Left renal pelvis (tissue), 4 donors: ENCODE measurements at places on chromosomes 11 and 22.

GRCh38 chr11:132453406-132453805 lies 1078.9 kb downstream of the OPCML start:
- no peak for DNase-seq

GRCh38 chr11:14861680-14862079 lies 30.4 kb downstream of the CYP2R1 start:
- no peak for DNase-seq

DNA sequence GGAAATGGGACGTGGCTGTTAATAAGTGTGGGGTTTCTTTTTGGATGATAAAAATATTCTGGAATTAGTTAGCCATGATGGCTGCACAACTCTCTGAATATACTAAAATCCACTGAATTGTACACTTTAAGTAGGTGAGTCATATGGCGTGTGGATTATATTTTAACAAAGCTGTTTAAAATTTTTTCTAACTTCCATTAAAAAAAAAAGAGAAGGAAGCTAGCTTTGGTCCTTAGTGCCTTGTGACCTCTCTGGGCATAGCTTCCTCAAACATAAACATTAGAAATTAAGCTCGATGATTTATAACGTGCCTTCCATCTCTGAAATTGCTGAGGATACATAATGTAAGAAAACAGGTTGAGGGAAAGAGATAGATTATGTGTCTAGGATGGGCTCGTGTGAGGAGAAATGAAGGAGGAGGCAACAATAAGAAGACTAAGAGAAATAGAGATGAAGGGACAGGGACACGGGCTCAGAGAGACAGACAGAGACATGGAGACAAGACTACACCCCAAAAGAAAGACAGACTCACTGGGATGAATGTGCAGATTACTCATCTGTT lies 20.0 kb downstream of the IRAG1 start:
- no peak for DNase-seq

GRCh38 chr11:121513807-121514206 lies 61.0 kb upstream of the SORL1-AS1 start:
- no peak for DNase-seq

DNA sequence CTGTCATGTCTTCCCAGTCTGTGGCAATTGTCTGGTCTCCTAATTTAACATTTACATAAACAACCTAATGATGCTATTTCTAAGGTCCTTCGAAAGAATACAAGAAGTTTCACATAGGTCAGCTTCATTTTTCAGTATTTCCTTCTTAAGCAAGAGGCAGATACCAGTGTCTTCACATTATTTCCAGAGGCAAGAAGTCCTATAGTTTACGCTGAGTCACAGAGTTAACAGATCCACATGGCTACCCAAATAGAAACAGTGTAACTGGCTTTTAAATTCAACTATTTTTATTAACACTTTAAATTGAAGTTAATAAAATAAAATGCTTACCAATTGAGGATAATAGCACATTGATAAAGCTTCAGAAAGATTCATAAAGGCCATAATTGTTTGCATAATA lies 10.9 kb downstream of the PRRG4 start:
- no peak for DNase-seq

GRCh38 chr11:17734986-17735817 lies 621 bp downstream of the KCNC1 start:
- peak; percentile 66 for DNase-seq

GRCh38 chr11:96741068-96741467 lies 351.3 kb downstream of the JRKL start:
- DNase-seq, result no peak

DNA sequence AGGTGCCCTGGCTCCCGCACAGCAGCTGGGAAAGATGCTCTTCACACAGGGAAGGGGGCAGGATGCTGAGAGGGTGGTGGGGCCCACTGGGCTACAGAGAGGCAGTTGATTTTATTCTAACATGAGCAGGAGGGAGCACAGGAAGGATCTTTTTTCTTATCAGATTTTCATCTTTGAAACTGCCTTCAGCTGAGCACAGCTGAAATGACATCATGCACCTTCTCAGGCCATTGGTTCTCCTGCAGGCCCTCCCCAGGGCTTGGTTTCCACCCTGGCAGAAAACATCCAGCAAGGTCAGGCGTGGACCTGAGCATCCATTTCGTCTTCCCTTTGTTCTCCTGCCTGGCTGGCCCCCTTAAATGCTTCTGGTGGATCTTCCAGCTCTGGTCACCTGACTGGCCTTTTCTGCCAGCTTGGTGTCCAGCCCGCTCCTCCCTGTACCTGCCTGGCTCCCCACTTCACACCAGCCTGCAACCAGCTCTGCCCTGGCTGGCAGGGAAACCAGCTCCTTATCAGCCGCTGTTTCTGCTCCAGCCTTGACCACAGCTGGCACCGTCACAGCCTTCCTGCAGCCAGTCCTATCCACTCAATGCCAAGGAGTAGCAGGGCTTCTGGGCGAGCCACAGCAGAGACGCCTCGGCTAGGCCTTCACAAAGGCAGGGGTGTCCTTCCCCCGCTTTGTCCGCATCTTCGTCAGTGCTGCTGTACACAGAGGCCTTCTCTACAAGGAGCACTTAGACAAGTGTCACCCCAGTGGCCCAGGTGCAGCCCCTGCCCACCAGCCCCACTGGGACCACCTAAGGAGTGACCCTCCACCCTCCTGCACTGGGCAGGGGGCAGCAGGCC lies 36.5 kb downstream of the TOM1 start:
- no peak for DNase-seq

DNA sequence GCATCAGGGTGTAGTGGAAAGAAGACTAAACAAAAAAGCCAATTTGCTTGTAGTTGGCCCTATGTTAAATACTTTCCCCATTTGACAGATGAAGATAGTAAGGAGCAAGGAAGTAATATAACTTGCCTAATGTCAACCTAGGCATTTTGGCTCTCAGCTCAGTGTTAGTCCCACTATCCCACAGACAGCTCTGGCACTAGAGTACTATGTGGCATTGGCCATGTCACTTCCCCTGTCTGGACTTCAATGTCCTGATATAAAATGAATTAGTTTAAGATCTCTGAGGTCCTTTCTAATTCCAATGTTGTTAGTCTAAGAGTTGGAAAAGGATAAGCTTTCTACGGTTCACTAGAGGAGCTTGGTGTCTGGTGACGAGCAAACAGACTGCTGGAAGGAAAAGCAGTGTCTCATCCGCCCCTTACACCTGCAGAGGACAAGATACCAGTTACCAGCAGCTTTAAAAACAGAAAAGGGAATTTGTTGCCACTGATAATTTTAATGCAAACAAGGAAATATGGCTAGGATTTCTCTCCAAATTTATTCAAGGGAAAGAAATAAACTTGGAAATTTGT lies 92.5 kb downstream of the RELT start:
- no peak for DNase-seq

- DNase-seq, result no peak
Measured at GRCh38 chr11:106400949-106401570, 323.6 kb downstream of the AASDHPPT start.

- no peak for DNase-seq
Measured at GRCh38 chr11:92628401-92629292, 340.8 kb upstream of the MTNR1B start.

DNA sequence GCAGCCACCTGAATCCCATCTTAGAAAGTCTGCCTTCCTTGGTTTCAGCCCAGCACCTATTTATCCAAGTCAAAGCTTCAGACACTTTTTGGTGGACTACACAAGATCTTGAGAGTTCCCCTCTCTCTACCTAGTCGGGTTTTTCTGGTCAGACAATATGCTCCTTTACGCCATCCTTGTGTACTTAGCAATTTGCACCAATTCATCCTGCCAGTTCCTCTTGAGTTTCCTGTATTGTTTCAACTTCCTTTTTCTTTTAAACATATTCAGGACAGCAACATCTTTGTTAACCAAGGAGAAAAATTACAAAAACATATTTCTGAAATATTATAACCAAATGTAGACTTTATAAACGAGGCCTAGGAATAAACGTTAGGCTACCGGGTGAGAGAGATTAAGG lies 368.2 kb upstream of the CADM1 start:
- DNase-seq, result no peak

GRCh38 chr11:83118814-83119213 lies 38.1 kb upstream of the PCF11 start:
- no peak for DNase-seq

GRCh38 chr11:69213316-69213715 lies 57.6 kb downstream of the SMIM38 start:
- no peak for DNase-seq

DNA sequence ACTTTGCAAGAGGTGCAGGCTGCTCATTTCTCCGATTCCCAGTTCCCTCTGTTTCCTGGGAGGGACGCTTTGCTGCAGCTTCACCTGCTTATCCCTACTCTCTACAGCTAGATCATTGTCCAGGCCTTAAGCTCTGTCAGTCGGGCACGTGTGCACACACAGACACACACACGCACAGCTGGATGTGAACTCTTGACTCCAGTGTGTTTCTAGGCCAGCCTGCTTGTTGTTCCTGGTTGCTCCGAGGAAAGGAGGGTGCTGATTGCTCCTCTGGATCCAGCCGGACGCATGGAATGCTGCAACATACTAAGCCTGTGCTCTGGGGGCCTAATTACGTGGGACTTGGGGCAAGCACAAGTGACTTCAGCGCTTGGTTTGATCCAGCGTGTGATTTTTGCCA lies 19.7 kb downstream of the ZNRF3 start:
- DNase-seq, result no peak

- DNase-seq, result no peak
Measured at GRCh38 chr22:17866621-17867020, 92.4 kb upstream of the BID start.

DNA sequence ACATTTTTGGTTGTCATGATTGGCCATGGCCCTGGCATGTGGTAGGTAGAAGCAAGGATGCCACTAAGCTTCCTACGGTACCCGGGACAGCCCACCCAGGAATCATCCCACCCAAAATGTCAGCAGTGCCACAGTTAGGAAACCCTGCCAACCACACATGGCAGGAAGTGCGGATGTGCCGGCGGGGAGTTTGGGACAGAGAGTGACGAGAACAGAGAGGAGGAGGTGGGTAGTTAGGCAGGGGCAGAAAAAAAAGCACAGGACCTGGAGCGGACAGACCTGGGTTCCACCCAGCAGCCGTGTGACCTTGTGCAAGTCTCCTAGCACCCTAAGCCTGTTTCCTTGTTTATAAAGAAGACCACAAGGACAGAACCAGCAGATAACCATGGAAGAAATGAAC lies 3.3 kb downstream of the SPI1 start:
- no peak for DNase-seq

GRCh38 chr11:8283465-8284230 lies 20.0 kb upstream of the LMO1 start:
- DNase-seq, result no peak

DNA sequence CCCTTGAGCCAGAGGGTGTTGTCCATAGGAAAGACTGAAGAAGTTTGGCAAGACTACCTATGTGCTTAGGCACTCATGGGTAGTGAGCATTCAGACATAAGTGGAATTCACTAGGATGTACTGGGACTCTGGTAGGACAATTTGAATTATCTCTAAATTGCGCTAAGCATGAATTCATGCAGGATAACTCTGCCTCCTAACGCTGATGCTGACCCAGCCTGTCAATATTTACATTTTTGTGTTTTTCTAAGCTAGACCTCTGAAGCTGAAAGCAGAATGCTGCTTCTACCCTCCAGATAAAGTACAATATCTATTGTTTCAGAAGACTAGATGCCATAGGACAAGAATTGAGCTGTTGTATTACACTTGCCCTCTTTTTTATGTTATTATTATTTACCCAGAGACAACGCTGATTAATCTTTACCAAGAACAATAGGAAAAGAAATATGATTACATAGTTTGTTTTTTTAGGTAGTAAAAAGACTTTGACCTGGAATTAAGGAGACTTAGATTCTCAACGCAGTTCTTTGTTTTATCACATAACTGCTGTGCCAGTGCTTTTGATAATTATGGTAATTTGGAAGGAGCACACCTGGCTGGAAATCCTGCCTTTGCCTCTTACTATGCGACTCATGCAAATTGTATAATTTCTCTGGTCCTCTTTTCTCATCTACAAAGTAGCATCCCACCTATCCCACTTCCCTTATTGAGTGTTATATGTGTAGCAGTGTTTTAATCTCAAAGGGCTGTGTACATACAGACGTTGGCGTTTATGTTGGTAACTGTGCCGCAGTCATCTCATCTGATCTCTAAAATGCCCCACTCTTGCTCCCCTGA lies 21.2 kb upstream of the GRAMD1B start:
- no peak for DNase-seq

GRCh38 chr11:109821511-109821910 lies 271.7 kb upstream of the ZC3H12C start:
- DNase-seq, result no peak

- no peak for DNase-seq
Measured at GRCh38 chr22:28967163-28967665, 83.8 kb downstream of the ZNRF3 start.

GRCh38 chr22:47356511-47357011 lies 594.1 kb downstream of the TBC1D22A start:
- no peak for DNase-seq

DNA sequence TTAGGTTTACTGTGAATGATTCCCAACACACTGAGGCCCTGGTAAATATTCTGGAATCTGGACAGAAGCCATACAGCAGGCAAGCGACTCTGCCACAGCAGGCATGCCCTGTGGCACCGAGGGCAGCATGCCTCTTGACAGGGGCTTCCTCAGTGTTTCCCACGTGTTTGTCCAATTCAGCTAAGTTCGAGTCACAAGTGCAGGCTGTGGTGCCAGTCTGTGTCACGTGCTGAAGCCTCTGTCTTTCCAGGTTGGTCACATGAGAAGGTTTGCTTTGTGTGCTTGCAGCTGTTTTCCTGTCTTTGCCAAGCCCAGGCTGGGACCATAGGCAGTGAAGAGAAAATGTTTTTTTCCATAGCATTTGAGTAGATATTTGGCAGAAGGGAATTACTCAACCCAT lies 2.4 kb upstream of the PPFIBP2 start:
- DNase-seq, result no peak

DNA sequence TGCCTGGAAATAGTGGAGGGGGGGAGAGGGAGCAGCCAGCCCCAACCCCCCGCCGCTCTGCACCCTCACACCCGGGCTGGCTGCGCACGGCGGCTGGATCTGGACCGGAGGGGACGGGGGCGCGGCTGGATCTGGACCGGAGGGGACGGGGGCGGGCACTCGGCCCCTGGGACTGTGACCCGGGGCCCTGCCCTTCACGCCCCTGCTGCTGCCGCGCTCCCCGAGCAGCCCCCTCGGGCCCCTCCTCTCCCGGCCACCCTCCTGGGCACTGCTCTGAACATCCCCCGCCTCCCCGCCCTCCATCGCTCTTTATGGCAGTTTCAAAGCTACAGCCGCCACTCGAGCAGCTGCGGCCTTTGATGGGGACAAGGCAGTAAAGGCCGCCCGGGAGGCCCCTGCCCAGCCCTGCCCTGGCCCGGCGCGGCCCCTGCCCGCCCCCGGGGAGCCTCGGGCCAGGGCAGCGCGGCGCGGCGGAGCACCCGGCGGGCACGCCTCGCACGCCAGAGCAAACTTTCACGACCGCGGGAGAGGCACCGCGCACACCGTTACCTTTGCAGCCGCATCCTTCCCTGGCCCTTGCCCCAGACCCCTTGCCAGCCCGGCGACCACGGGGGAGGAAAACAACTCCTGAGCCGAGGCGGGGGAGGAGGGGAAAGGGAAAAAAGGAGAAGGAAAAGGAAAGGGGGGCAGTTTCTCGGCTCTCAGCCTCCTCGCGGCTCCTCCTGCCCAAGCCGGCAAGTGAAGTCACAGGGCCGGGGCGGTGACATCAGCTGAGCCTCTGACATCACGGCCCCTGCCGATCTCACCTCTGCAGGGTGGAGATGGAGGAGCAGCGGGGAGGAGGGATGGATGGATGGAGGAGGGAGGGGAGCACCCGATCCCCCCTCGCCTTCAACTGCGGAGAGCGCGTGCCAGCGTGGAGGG lies 13.1 kb upstream of the TCF20 start:
- DNase-seq, result no peak
